Hepatocyte (in vitro differentiated cells): ENCODE measurements at places on chromosomes 4 and X.

- DNase-seq = no peak
Observed at GRCh38 chr4:186015212-186015817, 53.6 kb upstream of the TLR3 start.

- no peak for DNase-seq
Observed at GRCh38 chrX:7580127-7580526, 262.8 kb upstream of the VCX start.

DNA sequence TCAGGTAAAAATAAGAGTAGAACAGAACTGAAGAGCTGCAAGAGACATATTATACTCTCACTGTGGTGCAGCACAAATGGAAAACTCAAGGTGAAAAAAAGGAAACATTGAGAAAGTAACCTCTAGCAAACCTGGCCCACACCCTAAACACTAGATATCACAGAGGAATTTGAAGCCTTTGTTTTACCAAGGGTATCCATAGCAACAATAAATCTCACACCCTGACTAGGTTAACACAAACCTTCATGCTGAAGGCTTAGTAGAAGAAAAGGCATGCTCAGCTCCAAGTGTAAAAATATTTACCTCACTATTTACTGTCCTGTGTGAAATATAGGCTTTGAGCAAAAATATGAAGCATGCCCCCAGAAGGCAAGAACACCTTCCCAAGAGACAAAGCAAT, 61.9 kb upstream of the TAB3 start:
- no peak for DNase-seq

- DNase-seq = no peak
Observed at GRCh38 chrX:64394059-64394873, 986 bp downstream of the MTMR8 start.

- no peak for DNase-seq
Observed at GRCh38 chrX:41137589-41137988, 52.3 kb downstream of the USP9X start.

GRCh38 chr4:13365195-13365594, 118.9 kb downstream of the RAB28 start:
- no peak for DNase-seq

GRCh38 chrX:136179133-136179532, 31.8 kb downstream of the FHL1 start:
- DNase-seq = no peak

- no peak for DNase-seq
Observed at GRCh38 chr4:179325181-179325580, 1882.9 kb upstream of the AGA start.

GRCh38 chrX:21126661-21127060, 247.6 kb upstream of the CNKSR2 start:
- no peak for DNase-seq

DNA sequence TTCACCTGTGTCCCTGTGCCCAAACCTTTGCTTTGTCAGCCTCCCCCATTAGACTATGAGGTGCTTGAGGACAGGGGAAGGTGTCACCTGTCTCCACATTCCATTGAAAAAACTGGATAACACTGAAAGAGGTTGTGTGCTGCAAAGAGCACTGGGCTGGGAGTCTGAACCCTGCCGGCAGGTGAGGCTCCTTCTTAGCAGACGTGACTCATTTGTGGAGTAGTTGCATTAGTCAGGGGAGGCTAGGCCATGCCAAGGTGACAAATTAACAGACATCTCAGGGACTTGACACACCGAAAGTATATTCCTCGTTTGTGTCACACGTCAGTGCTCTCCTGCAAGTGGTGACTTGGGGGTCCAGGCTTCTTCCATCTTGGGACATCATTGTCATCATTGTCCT, 95.9 kb upstream of the STX18 start:
- DNase-seq = no peak

DNA sequence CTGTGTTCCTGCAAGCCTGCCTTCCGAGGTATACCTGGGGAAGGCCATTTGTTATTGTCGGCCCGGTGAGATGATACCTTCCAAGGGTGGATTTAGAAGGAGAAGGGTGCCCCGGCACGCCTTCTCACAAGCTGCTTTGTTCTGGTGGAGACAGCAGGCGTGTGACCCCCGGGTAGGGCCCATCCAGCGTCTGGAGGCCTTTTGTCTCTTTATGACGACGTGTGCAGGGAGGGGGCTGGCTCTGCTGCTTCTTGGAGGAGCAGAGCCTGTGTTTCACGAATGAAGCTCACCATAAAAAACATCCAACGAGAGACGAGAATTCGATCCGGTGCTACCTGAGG, 45.3 kb downstream of the SHOX start:
- no peak for DNase-seq

DNA sequence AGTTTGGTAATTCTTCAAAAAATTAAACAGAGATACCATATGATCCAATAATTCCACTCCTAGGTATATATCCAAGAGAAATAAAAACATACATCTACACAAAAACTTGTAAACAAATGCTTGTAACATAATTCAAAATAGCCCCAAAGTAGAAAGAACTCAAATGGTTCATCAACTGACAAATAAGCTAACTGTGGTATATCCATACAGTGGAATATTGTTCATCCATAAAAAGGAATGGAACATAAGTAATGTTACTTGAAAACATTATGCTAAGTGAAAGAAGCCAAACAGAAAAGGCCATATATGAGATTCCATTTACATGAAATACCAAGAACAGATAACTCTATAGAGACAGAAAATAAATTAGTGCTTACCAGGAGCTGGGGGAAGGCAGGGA, 13.4 kb downstream of the RBBP7 start:
- DNase-seq = no peak

DNA sequence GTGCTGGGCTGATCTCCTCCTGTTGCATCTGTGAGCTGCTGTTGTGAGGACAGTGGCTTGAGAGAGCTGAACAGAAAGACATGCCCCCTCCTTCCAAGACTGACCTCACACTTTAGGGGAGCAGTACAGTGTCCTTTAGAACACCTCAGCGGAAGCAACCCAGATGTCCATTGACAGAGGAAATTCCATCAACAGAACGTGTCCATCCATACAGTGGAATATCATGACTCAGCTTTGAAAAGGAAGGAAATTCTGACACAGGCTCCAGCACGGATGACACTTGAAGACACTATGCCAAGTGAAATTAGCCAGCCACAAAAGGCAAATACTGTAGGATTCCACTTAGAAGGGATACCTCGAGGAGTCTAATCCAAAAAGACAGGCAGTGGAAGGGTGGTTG, 103.5 kb downstream of the GPR143 start:
- DNase-seq = no peak

DNA sequence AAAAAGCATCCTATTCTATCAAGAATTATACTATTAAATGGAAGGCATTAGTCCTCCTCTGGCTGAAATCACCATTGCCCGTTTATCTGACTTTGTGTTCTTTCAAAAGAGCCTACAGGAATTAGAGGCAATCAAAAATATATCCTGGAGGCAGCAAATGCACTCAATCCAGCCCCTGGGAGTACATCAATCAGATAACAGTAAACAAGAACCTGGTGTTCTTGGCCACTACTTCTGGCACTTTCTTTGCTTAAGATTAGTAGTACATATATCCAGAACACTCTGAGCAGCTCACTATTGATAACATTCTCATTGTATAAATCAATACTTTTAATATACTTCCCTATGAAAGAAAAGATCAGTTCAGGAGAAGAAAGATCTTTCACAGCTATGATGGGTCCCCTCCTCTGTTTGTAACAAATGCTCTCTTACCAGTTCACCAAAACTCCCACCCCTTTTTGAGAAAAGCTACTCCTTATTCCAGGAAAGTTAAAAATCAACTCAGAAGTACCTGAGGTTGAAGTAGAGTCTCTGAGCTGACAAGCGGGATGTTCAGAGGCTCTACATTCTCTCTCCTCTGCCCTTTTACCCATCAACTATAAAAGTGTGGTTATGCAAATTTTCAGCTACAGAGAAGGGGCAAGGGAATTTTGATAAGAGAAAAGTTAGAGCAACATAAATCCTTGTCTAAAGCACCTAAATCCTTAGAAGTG, 176.0 kb downstream of the COX18 start:
- DNase-seq = no peak

DNA sequence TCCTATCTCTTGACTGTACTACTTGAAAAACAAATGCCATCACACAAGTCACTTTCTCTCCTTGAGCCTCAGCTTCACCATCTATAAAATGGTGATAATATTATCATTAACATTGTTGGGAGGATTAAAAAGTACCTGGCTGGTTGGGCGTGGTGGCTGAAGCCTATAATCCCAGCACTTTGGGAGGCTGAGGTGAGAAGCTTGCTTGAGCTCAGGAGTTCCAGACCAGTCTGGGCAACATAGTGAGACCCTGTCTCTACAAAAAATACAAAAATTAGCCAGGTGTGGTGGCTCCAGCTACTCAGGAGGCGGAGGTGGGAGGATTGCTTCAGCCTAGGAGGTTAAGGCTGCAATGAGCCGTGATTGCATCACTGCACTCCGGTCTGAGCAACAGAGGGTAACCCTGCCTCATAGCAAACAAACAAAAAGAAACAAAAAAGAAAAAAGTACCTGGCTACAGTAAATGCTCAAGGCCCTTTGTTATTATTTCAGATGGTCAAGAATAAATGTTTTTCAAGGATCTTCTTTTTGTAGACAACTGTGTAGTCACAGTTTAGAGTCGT, 120.3 kb downstream of the CHRNA9 start:
- no peak for DNase-seq

GRCh38 chr4:146271466-146271865, 57.1 kb downstream of the REELD1 start:
- DNase-seq = no peak

DNA sequence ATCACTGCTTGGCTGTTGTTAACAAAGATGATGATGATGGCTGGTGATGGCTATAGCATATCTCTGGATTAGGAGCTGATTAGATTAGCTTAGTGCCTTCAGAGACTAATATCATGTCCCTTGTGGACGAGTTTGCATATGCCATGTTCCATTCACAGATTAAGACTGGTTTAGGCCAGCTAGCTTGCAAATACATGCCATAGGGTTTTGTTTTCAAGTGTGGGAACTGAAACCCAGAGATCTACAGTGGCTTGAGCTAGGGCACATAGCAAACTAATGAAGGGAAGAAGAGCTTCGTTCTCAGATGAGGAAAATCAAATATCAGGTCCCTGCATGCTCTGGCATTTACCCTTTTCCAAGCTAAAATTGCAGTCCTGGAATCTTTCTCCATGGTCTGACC, 492.3 kb downstream of the MAGEE1 start:
- no peak for DNase-seq

DNA sequence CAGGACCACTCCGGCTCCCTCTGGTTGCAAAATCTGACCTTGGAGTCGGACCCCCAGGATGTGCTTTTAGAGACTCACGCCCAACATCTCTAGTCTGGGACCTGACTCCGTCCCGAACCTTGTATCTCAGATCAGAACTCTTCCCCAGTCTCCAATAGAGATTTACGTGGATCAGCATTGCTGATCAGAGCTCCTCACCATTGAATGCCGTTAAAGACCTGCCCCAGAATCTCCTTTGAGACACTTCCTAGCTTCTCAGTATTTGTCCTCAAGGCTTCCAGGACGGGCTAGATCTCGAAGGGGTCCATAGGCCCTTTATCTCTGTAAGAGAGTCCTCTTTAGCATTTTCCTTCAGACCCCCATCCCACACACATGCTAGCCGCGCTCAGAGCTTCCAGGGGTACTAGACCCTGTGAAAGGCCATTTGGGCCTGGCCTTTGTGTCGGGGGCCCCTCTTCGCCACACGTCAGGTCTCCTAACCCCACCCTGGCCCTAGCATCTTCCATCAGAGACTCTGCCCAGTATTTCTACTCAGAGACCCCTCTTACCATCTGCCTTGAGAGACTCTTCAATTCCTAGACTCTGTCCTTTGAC, 662 bp downstream of the UBA1 start:
- no peak for DNase-seq

DNA sequence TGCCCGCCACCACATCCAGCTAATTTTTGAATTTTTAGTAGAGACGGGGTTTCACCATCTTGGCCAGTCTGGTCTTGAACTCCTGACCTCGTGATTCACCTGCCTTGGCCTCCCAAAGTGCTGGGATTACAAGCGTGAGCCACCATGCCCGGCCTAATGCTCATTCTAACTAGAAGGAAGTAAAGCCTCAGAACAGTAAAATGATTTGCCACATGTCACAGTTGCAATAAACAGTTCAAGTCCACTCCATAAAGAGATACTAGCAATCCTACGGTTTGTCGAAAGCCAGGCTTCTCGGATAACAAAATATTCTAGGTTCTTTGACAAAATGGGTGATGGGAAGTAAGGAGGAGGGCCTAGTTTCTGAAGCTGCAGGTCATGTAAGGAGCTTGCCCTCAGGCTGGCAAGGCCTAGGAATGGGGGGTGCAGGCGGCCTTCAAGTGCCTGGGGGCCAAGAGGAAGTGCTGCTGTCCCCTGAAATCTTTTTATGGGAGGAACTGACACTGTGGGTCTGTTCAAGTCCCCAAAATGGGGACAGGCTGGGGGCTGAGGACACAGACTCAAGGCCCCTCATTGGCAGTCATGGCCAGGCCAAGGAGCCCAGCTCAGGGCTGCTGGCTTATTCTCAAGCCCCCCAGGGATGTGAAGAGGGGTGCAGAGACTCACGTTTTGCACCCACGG, 31.8 kb upstream of the ACSL1 start:
- no peak for DNase-seq

- no peak for DNase-seq
Observed at GRCh38 chrX:139971394-139971749, 6.1 kb upstream of the CXorf66 start.

- no peak for DNase-seq
Observed at GRCh38 chr4:25258980-25259578, 25.2 kb downstream of the PI4K2B start.

DNA sequence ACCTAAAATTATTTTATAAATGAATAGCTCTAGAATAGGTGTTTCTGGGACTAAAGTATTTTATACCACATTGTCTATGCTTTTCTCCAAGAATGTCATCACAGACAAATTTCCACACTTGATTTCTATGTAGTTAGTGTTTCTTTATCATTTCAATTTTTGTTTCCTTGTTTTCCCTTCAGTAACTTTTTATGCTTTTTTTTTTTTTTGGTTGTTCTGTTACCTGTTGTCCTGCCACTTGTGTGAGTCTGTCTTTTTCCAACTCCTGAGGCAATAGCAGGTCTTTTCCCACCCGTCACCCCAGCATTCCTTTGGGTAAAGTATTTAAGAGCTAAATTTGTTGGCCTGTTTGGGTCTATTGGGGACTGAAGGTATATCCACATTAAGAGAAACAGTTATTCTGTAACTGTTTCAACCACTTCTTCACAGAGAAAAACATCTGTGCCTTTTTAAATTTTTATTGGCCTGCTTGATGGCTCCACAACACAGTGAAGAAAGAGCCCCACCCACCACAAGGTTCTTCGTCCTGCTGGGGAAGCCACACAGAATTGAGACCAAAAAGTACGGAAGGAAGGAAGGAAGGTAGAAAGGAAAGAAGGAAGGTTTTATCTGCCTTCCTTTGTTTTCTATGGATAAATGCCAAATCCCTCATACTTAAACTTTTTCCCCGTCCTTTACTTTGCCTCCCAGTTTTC, 17.7 kb upstream of the GPC3 start:
- no peak for DNase-seq

DNA sequence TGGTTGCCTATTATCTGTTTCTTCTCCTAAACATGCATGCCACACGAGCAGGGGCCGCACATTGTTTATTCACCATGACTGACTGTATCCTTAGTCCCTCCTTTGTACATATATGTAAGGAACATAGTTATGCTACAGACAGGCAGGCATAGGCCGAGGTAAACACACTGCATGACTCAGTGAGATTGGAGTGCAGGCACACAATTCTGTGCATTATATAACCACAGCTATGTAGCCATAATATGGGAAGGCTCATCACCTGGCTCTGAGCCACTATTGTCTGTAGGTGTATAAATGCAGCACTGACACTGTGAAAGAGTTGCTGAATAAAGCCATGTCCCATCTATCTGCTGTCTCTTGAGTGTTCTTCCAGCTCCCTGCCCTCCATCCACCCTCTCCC, 431.6 kb downstream of the IDS start:
- DNase-seq = no peak
